ENCODE measurements at places on chromosomes 4 and X. TPM values are rescaled to one million over a fixed set of nuclear protein-coding genes. Genes with fewer than 3 reads are reported as not detected.

Gene ATP8A1
- 30.7 TPM for total RNA-seq

DNA sequence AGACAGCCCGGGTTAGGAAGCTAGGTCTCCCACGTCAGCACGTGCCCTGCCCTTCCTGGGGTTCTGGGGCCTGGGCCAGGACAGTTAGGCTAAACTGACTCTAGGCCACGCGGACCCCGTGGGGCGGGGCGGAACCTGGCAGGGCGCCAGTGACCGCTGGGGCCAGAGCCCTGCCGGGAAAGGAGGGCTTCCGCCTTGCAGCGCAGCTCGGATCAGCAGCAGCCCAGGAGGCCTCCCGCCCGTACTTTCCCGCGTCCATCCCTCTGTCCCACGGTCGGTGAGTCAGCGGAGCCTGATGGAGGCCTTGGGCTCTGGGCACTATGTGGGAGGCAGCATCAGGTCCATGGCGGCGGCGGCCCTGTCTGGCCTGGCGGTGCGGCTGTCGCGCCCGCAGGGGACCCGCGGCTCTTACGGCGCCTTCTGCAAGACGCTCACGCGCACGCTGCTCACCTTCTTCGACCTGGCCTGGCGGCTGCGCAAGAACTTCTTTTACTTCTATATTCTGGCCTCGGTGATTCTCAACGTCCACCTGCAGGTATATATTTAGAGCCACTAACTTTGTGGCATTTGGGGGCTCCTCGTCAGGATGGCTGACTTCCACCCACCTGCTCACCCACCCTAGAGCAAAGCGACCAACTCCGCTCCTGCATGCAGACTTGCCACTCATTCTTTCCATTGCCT lies at the start of gene SMIM10:
SMIM10 (plus strand) TSS at position 191 of the 681 bp plus-strand sequence; CDS start at position 296, 105 bp downstream.
- DNase-seq = peak; percentile 48

GRCh38 chr4:4752576-4753401 lies 106.7 kb upstream of the MSX1 start:
- no peak for DNase-seq

GRCh38 chr4:6369924-6370645 lies 100.4 kb downstream of the WFS1 start:
- DNase-seq = no peak

DNA sequence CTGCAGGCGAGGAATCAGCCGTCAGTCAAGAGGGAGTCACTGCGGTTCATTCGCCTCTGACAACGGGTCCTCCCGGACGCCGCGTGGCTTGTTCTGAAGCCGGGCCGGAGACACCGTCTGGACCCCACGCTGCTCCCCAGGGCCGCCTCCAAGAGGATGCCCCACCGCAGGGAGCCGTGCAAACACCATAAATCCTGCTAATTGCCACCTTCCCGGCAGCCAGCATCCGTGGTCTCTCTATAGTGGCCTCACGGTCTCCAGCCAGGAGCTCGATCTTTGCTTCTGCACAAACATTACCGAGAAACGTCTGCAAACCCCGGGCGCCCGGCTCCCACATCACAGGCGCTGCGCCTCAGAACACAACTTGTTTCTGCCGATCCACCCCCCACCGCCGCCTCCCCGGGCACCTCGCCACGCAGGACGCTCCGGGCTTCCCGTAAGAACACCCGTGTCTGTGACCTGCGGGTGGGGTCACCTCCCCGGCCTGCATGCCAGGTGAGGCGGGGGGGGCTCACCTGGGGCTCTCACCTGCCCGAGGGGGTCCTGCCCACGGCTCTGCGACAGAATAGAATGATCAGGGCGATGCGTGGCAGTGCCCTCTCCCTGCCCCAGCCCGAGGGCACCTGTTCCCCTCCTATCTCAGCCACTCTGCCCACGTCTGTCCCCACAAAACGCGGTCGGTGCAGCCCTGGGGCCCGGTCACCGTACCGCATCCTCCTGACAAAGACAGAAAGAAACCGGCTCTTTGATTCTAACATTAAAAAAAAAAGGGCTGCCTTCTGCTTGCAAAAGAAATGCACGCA lies 32.4 kb upstream of the PPP2R3B start:
- no peak for DNase-seq

Gene TACR3
- total RNA-seq = not detected

- peak; percentile 36 for DNase-seq
Observed at GRCh38 chr4:86496094-86497080, 97.7 kb upstream of the PTPN13 start.

- no peak for DNase-seq
Observed at GRCh38 chr4:2103127-2103842, 44.2 kb downstream of the NAT8L start.

DNA sequence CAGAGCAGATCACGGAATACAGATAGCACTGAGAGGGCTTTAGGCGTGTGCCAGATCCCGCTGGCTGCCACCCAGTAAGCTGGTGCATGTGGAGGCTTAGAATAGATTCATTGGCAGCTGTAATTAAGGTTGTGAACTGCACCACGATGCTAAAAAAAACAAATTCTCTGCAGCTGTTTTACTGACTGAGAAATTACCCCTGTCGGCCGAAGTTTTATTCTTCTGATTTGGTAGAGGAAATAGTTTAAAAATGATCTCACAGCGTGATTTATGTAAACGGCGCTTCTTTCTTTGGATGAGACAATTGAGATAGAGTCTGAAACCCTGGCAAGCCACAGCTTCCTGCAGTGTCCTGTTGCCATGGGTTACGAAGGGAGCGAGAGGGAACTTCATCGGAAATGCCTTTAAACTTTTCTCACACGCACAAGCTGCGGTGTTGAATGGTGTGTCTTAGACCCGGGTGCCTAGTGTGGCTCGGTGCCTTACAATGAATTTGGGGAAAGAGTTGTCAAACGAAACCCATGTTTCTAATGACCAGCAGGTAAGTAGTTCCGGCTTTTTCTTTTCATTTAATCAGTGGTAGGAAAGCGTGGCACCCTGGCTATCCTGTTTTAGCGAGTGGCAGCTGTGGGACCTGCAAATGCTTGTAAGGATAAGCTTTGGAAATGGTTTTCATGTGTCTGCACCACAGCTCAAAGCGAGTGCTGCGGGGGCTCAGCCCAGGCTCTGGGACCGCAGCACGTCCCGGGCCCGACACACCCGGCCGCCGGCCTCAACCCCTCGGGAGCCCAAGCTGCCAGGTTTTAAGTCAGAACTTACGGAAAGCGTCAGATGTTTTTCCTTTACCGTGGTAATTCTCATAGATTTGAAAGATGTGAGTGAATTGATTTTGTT lies 71.7 kb upstream of the HGFAC start:
- DNase-seq = peak; percentile 51

DNA sequence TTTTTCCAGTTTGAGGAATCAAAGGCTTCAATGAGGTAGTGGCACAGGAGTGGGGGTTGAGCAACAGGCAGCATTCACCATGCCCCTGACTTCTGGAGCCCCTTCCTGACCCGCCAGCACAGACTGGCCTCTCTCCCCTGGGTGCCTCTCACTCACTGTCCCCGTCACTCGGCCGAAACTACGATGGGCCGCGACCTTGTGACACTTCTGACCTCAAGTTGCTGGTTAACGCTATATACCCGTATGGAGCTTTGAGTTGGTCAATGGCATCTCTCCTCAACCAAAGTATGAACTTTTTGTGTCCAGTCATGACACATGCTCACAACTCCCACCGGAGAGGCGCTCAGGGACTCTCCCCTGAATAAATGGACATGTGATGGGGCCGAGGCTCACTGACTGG lies 72.1 kb downstream of the IRF2 start:
- no peak for DNase-seq

DNA sequence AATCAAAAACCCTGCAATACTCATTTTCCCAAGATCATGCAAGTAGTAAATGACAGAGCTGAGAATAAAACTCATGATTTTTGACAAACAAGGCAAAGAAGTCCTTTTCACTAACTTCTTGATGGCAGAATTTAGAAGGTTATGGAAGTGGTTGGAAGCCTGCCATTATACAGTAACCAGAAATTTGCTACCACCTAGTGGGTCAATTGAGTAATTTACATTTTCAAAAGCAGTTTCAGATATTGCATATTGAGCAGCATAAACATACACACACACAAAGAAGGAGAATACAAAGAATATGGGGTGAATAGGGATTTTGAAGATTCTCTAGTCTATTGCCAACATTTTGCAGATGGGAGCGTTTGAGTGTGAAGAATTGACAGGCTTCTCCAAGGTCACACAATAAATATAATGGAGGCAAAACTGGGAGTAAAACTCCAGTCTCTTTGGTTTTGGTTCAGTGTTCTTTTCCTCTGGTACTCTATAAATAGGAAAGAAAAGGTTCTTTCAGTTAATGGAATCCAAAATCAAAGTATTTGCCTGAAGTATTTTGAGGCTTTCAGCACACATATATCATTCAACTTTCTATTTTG lies 70.2 kb downstream of the GC start:
- no peak for DNase-seq

Gene LRCH2
- not detected for total RNA-seq

DNA sequence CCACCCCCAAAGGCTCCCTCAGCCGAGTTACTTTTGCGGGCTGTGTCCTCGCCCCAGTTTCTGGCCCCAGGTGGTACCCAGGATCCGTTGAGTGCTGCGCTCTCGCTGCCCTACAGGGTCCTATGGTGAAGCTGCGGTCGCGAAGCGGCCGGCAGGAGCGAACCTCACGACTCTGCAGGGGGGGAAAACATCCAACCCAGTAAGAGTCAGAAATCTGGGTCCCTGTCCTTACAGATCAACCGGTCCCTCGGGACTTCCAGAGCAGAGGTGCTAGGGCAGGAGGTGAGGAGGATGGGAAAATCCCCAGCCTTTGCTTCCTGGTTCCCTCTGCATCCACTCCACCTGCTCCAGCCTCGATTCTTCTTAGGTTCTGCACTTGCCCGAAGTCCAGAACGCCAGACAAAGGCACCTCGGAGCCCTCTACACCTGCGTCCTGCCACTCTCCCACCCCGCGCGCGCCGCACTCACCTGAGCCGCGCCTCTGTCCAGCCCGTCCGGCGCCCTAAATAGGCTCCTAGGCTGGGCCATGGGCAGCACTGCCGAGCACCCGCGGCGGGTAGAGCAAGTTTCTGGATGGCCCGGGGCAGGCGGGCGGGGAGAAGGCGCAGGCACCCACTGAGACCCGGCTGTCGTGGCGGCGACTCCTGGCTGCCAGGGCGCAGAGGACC lies at the start of gene HS3ST1:
HS3ST1 (minus strand) TSS at position 664 of the 668 bp plus-strand sequence. CDS start 28,889 bp downstream, outside the sequence.
- peak; percentile 3 for DNase-seq

- no peak for DNase-seq
Observed at GRCh38 chr4:111632641-111633151, 512.6 kb upstream of the FAM241A start.

Gene MSX1
- 0.16 TPM for total RNA-seq

- no peak for DNase-seq
Observed at GRCh38 chrX:45811326-45811725, 610.6 kb upstream of the DIPK2B start.

Gene ENAM
- not detected for total RNA-seq

- no peak for DNase-seq
Observed at GRCh38 chr4:173515458-173515857, 14.6 kb downstream of the HAND2 start.

DNA sequence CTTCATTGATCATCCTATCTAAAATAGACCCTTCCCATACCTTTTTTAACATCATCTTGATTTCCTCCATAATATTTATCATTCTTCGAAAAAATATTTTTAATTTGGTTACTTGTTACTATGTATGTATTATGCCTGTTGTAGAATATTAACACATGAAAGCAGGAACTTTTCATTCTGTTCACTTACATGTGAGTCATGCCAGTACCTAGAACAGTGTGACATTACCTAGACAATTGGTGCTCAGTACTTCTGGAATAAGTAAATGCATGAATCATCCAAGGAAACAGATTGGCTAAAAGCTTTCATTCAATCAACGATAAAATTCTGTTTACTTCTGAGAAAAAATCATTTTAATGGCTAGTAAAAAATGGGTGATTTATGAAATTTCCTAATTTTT lies 76.4 kb downstream of the CXXC4 start:
- no peak for DNase-seq

GRCh38 chr4:47109379-47109778 lies 78.0 kb downstream of the GABRB1 start:
- DNase-seq = no peak

Gene HAUS7
- total RNA-seq = 47.2 TPM

- DNase-seq = no peak
Observed at GRCh38 chrX:45502396-45502795, 301.7 kb upstream of the DIPK2B start.

DNA sequence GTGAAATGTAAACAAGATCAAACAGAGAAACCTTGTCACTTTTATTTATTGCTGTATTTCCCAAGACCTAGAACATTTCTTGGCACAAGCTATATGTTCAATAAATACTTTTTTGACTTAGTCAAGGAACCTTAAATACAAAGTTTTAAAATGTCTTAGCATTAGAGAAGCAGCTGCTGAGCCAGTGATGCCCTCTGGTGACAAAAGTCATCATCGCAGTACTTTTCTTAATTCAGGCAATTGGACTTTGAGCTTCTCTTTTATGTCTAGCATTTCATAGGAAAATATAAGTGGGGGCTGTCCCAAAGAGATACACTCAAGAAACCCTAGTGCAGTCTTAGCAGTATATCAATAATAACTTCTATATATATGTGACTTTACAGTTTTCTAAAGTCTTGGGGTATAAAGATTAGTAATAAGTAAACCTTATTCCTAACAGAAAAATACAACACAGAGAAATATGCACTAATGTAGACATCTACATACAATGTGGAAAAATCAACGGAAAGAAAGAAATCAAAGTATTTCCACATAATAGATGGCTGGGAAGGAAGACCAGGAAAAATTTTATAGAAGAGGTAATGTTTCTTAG lies 118.4 kb downstream of the DTHD1 start:
- peak; percentile 74 for DNase-seq

DNA sequence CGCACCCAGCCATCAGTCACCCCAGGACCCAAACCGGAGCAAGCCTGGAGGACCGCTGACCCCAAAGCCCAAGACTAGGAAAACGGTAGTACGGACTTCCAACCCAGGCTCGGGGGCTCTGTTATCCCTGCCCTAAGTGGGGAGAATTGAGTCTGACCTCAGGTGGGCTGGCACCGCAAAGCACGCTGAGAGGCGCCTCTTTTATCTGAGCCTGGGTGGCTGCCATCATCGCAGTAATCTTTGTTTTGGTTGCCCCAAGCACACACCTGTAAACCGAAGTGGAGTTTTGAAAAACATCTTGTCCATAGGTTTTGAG lies 894 bp upstream of the SH3RF1 start:
- DNase-seq = no peak

Gene PGAM4
- 1.3 TPM for total RNA-seq

- DNase-seq = peak; percentile 20
Observed at GRCh38 chr4:145623831-145624230, 4.6 kb downstream of the MMAA start.

DNA sequence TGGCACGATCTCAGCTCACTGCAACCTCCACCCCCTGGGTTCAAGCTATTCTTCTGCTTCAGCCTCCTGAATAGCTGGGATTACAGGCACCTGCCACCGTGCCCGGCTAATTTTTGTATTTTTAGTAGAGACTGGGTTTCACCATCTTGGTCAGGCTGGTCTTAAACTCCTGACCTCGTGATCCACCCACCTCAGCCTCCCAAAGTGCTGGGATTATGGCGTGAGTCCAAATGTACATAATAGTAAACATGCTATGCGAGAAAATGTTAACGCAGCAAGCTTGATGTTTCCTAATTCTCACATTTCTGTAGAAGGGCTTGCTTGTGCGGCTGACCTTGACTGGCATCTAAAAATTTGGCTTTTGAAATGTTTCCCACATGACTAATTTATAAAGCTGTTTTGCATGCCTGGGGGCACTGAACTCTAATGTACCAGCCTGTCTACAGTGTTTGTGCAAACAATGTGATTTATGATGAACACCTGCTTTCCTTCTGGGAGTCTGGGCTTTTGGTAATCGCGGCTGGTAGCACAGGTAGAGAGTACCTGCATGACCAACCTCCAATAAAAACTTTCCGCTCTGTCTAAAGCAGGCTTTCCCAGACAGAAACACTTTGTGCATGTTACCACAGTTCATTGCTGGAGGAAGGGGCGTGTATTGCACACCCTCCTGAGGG lies 216.8 kb downstream of the IL15 start:
- DNase-seq = no peak

GRCh38 chr4:144411700-144412099 lies 234.3 kb upstream of the HHIP start:
- no peak for DNase-seq
